Endothelial cell of umbilical vein (primary cell): ENCODE measurements at places on chromosomes 11 and 22. TPM values are rescaled to one million over a fixed set of nuclear protein-coding genes. Genes with fewer than 3 reads are reported as not detected.

Gene MS4A12
- total RNA-seq: not detected in 2 replicates

DNA sequence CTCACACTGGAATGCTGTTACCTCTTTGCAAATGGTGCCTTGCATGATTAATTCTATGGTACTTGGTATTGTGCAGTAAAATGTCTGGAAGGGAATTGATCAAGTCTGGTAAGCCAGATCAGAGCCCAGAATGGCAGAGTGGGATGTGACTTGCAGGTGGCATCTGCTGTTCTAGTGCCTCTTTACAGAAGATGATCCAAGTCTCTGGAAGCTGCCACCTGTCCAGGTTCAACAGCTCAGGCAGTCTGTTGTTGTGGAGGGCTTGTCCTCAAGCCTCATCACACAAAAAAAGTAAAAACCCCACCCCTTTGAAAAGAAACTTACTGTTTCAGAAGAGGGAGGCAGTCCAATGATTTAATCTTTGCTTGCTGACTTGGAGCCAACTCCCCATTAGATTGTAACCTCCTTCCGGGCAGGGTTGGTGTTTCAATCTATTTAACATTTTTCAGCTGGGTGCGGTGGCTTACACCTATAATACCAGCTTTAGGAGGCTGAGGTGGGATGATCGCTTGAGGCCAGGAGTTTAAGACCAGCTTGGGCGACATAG lies 17.1 kb downstream of the ZNRF3 start:
- no peak for DNase-seq

DNA sequence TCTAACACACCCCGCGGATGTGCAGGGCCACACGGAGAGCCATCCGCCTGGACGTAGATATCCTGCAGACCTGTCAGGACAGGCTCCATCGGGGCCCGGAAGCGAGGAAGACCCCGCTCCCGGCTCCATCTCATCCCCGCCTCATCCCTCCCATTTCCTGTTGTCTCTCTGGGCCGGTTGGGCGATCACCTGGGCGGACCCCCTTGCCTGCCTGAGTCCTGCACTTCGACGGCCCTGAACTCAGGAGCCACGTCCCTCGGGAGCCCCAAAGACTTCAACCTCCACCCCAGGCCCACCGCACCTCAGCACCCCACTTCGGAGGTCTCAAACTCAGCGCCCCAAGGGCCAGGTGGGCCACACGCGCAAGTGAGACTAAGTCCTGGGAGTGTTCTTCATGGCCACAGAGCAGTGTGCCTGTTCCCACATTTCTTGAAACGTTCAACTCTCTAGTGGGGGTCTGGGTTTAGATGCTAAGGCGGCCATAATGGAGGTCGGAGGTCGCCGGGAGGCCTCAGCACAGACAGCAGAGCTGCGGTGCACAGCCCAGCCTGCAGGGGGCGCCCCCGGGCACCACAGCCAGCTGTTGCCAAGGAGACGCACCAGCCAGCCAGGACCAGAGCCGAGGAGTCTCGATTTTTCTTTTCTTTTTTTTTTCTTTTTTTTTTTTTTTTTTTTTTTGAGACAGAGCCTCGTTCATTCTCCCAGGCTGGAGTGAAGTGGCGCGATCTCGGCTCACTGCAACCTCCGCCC lies 26.0 kb upstream of the FADD start:
- no peak for DNase-seq

DNA sequence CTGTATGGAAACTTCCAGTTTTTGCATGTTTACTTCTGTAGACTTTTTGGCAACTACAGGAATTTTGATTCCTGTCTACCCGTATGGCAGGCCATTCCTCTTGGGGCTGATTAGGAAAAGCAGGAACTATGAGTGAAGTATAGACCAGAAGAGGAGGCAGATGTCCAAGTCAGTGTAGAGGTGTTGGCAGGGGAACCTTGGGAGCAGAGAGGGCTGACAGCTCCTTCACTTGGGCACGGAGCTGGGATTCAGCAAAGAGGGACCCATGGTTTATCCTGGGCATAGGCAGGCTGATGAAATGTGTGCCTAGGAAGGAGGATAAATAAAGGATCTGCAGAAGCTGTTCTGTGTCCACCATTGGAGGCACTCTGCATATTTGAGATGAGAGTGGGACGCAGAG lies 33.1 kb downstream of the TREH start:
- DNase-seq: no peak

Gene FAM180B
- not detected in 2 replicates for total RNA-seq

- DNase-seq: no peak
Observed at GRCh38 chr11:112485280-112485679, 224.6 kb upstream of the PLET1 start.

GRCh38 chr11:96086111-96086510 lies 162.2 kb upstream of the MTMR2 start:
- no peak for DNase-seq

- DNase-seq: peak; percentile 85
Observed at GRCh38 chr22:20783844-20784723, 10.2 kb downstream of the SERPIND1 start.
